ENCODE measurements at places on chromosomes 2 and 18. TPM values are rescaled to one million over a fixed set of nuclear protein-coding genes. Genes with fewer than 3 reads are reported as not detected.

GRCh38 chr2:165902934-165903333 lies 50.6 kb downstream of the TTC21B start:
- DNase-seq = no peak

GRCh38 chr18:3281456-3282400 lies 19.8 kb downstream of the MYL12B start:
- no peak for DNase-seq

- no peak for DNase-seq
Measured at GRCh38 chr2:186724736-186725135, 30.9 kb downstream of the FAM171B start.

DNA sequence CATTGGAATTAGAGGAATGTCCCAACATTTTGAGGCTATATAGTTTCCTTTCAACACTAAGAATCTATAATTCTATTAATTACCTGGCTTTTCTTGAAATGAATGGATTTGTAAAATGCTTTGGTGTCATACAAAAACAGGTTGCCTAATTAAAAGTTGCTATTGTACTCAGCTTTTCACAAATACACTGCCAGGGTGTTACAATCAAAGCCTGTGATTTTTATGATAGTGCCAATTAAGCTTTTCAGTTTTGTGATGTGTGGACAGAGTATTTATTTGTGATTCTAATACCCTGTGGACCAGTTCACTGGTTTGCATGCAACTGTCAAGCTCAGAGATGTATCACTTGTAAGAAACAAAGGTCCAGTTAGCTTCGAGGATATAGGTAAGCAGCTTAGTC lies 71.8 kb downstream of the NAB1 start:
- no peak for DNase-seq

DNA sequence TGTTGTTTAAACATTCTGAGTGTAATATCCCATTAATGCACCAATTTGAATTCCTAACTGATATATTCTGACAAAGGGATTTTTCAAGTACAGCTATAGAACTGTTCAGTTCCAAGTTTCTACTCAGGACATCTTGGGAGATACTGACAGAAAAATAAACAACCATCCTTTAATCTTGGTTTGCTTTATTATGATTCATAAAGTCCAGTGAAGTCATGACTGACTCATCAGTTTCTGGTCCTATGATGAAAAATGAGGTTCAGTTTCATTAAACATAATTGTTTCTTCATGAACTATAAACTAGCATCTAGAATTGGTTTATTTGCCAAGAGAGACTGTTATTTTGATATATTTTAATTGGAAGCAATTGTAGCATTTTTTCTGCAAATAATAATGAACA lies 896.2 kb downstream of the CCDC85A start:
- no peak for DNase-seq

DNA sequence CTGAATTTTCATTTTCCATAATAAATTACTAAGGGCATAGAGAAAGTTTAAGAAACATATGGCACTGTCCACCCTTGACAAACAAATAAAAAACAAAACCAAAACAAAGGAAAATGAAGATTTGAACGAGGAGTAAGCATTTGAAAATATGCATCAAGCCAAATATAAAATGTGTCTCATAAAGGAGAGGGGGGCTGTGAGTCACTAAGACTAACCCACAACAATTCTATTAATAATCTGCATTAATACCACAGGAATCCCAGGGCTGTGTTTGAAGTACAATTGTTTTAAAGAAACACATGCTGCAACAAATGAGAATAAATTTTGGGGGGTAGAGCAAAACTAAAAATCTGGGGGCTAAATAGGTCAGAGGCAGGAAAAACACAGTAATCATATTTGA lies 53.8 kb upstream of the STK17B start:
- DNase-seq = no peak

- no peak for DNase-seq
Measured at GRCh38 chr2:46448641-46449040, 30.7 kb upstream of the TMEM247 start.

Gene DNAJC5G
- polyA plus RNA-seq = 0.16 TPM

Gene ANKMY1
- 11.5 TPM for polyA plus RNA-seq

Gene TMEM37
- 18.1 TPM for polyA plus RNA-seq
